Activated CD4-positive, alpha-beta memory T cell treated with anti-CD3 and anti-CD28 coated beads, Interleukin-2, amount 10 ng/mL, durations not matched to agents 7 days and 5 days (primary cell): ENCODE measurements at places on chromosomes 7 and 10. TPM values are rescaled to one million over a fixed set of nuclear protein-coding genes. Genes with fewer than 3 reads are reported as not detected.

PNLIPRP1 gene
- total RNA-seq = not detected

- no peaks in the 10 kb centered on the region for H3K27me3 ChIP-seq
- no peaks in the 10 kb centered on the region for H3K36me3 ChIP-seq
- H3K4me3 ChIP-seq = no peak overlapping the region
- H3K27ac ChIP-seq = no peak overlapping the region
- no peaks in the 10 kb centered on the region for H3K4me1 ChIP-seq
- DNase-seq = no peak
Measured at GRCh38 chr10:107481224-107481623, 316.7 kb upstream of the SORCS1 start.

DNA sequence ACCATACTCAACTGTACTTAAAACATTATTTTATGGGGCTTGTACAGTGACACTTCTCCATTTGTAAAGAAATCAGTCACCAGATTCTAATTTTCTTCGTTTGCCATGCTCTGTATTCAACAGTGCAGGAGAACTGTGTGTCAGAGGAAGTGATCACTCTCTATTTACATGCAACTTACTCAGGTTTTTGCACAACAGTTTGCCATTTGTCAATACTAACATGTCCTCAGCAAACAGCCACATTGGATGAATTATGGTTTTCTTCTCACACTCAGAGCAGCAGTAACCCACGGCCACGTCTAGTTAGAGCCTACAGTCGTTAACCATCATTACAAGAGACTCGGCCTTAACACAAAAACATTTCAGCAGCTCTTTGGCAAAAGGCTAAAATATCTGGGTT lies 69.2 kb upstream of the SP4 start:
- H3K4me3 ChIP-seq = no peak overlapping the region
- no peaks in the 10 kb centered on the region for H3K27me3 ChIP-seq
- H3K36me3 ChIP-seq = peaks cover 28% of the 10 kb centered on the region
- DNase-seq = no peak

GRCh38 chr7:95865716-95866371 lies 93.5 kb downstream of the DYNC1I1 start:
- DNase-seq = no peak
- no peaks in the 10 kb centered on the region for H3K4me1 ChIP-seq
- peaks cover 2% of the 10 kb centered on the region for H3K27me3 ChIP-seq
- no peaks in the 10 kb centered on the region for H3K36me3 ChIP-seq

DNA sequence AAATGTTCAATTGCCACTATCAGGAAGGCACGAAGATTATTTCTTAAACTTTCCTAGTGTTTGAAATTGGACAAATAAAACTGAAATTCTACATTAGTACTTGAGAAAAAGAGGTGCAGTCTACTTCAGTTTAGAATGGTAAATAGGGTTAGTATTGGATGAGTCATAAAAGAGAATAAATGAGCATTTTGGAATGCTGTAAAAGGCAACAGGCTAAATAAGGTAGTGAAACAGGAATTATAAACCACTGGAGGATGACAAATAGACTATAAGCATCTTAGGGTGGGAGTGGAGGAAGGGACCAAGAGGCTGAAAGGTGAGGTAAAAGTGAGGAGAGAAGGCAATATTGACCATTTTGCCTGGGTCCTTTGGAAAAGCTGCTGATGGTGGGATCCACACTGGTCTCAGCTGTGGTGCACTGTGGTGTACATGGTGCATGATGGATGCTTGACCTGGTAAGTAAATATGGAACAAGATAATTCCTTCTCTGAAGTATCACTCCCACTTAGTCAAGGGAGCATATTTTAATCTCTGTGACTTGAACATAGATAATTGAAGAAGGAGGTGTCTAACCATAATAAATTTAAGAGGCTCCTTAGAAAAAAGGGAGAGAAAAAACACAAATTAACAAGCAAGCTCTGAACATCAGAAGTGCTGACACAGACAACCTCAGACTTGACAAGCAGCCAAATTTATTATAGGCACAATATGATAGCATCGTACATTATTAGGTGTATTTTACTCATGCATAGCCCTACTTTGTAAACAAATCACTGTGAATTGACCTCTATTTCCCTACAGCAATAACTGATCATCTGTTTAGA lies 76.4 kb upstream of the SCIN start:
- H3K27ac ChIP-seq = no peak overlapping the region
- no peaks in the 10 kb centered on the region for H3K4me1 ChIP-seq
- no peak for DNase-seq
- no peak overlapping the region for H3K4me3 ChIP-seq

- H3K27ac ChIP-seq = no peak overlapping the region
- peaks cover 12% of the 10 kb centered on the region for H3K36me3 ChIP-seq
- no peak for DNase-seq
- H3K4me1 ChIP-seq = peaks cover 17% of the 10 kb centered on the region
- no peak overlapping the region for H3K4me3 ChIP-seq
- H3K27me3 ChIP-seq = no peaks in the 10 kb centered on the region
Measured at GRCh38 chr10:70822076-70822820, 6.5 kb downstream of the SGPL1 start.

DNA sequence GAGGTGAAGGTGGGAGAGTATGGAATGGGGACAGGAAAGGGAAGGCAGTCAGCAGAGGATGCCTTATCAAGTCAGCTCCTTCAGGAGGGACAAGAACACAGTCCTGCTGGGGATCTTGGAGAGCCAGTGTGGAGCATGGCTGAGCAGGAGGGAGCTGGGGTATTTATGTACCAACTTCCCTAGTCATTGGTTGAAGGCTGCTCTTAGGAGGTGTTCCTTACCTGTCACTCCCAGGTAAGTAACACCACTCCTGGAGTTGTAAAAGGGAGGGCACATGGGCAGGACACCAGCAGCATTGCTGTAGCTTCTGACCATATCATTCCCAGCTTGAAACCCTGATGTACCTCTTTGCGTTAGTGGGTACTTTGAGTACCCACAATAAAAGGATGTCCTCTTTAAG lies 29.8 kb downstream of the SLC29A3 start:
- H3K27me3 ChIP-seq = no peaks in the 10 kb centered on the region
- no peak for DNase-seq
- H3K4me3 ChIP-seq = no peak overlapping the region

GRCh38 chr7:7103343-7104313 lies 78.7 kb upstream of the C1GALT1 start:
- no peak overlapping the region for H3K27ac ChIP-seq
- no peak for DNase-seq
- no peak overlapping the region for H3K4me3 ChIP-seq
- peaks cover 20% of the 10 kb centered on the region for H3K4me1 ChIP-seq
- H3K27me3 ChIP-seq = no peaks in the 10 kb centered on the region

GRCh38 chr10:115129752-115130151 lies 36.6 kb downstream of the ATRNL1 start:
- no peaks in the 10 kb centered on the region for H3K36me3 ChIP-seq
- peaks cover 12% of the 10 kb centered on the region for H3K27me3 ChIP-seq
- H3K4me3 ChIP-seq = no peak overlapping the region
- H3K27ac ChIP-seq = no peak overlapping the region
- DNase-seq = no peak
